ENCODE measurements at places on chromosomes 12 and 14. TPM values are rescaled to one million over a fixed set of nuclear protein-coding genes. Genes with fewer than 3 reads are reported as not detected.

PTGDR gene
- 0.38 TPM for total RNA-seq

FOXN4 gene
- not detected for total RNA-seq

PLEKHG7 gene
- not detected for total RNA-seq

MYO1A gene
- 1.1 TPM for total RNA-seq

DLGAP5 gene
- not detected for total RNA-seq

FIGNL2 gene
- 2.8 TPM for total RNA-seq

DNA sequence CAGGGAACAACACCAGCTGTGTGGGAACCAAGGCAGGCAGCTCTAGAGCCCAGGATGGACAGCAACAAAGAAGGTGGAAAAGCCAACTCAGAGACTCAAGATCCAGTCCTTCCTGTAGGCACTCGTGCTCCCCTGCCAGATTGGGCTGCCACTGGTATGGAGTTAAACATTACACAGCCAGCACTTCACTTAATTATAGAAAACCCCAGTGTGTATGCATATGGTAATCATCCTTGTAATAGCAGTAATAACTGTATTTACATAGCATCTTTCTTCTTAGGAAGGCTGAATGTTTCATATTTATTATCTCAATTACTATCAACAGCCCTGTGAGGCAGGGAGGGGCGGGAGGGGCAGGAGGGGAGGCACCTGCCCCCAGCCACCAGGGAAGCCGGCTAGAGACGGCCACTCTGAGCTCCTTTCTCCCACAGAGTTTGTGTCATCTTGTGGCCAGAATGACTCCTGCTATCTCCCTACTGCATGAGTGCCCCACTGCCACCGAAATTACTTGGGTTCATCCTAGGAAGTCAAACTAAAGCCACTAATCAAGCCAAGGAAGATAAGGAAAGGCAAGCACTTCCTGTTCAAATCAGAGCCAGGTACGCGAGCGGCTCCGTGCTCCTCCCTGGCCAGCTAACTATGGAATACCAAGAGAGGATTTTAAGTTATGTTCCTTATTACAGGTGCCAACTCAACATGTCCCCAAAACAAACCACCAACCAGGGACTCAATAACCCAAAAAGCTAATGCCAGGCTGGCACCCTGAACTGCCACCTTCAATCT is 15.7 kb upstream of the RAB35 start:
- H3K4me3 ChIP-seq, result no peak overlapping the region
- no peaks in the 10 kb centered on the region for H3K27me3 ChIP-seq
- DNase-seq, result no peak
- H3K36me3 ChIP-seq, result peaks cover 96% of the 10 kb centered on the region

GRCh38 chr14:24384169-24384568 is 14.6 kb upstream of the NYNRIN start:
- H3K36me3 ChIP-seq, result no peaks in the 10 kb centered on the region
- no peaks in the 10 kb centered on the region for H3K4me1 ChIP-seq
- H3K4me3 ChIP-seq, result no peak overlapping the region
- DNase-seq, result no peak

GRCh38 chr12:52195065-52195730 is 3.4 kb upstream of the KRT80 start:
- H3K36me3 ChIP-seq, result no peaks in the 10 kb centered on the region
- no peak overlapping the region for H3K4me3 ChIP-seq
- no peaks in the 10 kb centered on the region for H3K4me1 ChIP-seq

DNA sequence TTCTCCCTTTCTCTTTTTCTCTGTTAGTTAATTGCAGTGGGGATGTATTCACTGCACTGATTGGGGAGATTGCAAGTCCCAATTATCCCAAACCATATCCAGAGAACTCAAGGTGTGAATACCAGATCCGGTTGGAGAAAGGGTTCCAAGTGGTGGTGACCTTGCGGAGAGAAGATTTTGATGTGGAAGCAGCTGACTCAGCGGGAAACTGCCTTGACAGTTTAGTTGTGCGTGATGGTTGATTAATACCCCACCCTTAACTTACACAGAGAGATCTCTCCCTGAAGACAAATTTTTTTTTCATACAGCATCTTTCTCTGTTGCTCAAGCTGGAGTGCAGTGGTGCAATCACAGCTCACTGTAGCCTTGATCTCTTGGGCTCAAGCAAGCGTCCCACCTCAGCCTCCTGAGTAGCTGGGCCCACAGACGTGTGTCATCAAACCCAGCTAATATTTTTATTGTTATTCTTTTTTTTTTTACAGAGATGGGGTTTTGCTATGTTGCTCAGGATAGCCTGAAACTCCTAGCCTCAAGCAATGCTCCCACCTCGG is 4.6 kb downstream of the C1S start:
- no peak overlapping the region for H3K27ac ChIP-seq
- DNase-seq, result no peak
- peaks cover 5% of the 10 kb centered on the region for H3K27me3 ChIP-seq
- no peaks in the 10 kb centered on the region for H3K36me3 ChIP-seq

- DNase-seq, result no peak
- no peak overlapping the region for H3K4me3 ChIP-seq
- H3K4me1 ChIP-seq, result no peaks in the 10 kb centered on the region
Observed at GRCh38 chr12:130251236-130251780, 86.4 kb upstream of the PIWIL1 start.

GRCh38 chr12:59972905-59973304 is 377.1 kb downstream of the SLC16A7 start:
- no peaks in the 10 kb centered on the region for H3K4me1 ChIP-seq
- no peaks in the 10 kb centered on the region for H3K36me3 ChIP-seq
- no peak overlapping the region for H3K27ac ChIP-seq
- H3K27me3 ChIP-seq, result no peaks in the 10 kb centered on the region
- H3K4me3 ChIP-seq, result no peak overlapping the region

- no peak overlapping the region for H3K27ac ChIP-seq
- H3K4me1 ChIP-seq, result no peaks in the 10 kb centered on the region
- H3K27me3 ChIP-seq, result peaks cover 2% of the 10 kb centered on the region
- H3K4me3 ChIP-seq, result no peak overlapping the region
- no peak for DNase-seq
- no peaks in the 10 kb centered on the region for H3K36me3 ChIP-seq
Observed at GRCh38 chr12:99959549-99960170, 25.1 kb downstream of the ANKS1B start.

DNA sequence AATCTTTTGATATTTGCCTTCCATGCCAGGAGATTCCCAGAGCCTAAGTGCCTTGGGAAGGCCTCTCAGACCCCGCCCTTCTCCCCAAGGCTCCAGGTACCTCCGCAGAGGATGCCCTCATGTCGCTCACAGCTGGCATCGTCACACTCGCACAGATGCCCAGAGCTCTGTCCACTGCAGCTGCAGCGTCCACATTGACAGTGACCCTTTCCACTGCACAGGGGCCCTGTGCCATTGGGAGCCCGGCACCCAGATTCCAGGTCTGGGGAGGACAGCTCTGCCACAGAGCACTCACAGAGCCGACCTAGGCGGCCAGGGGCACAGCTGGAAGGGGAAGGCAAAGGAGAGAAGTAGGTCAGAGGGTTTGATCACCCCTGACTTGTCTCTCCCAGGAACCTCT is 12.3 kb upstream of the CSAD start:
- no peak overlapping the region for H3K4me3 ChIP-seq
- peak overlapping the region; percentile 79 for H3K27ac ChIP-seq
- H3K4me1 ChIP-seq, result peaks cover 26% of the 10 kb centered on the region
- no peaks in the 10 kb centered on the region for H3K27me3 ChIP-seq
- H3K36me3 ChIP-seq, result no peaks in the 10 kb centered on the region

GRCh38 chr14:21997300-21997699 is 323.7 kb upstream of the OR4E1 start:
- no peaks in the 10 kb centered on the region for H3K27me3 ChIP-seq
- peak overlapping the region; percentile 83 for H3K27ac ChIP-seq
- peak overlapping the region; percentile 83 for H3K4me3 ChIP-seq
- H3K4me1 ChIP-seq, result peaks cover 2% of the 10 kb centered on the region
- no peaks in the 10 kb centered on the region for H3K36me3 ChIP-seq

DNA sequence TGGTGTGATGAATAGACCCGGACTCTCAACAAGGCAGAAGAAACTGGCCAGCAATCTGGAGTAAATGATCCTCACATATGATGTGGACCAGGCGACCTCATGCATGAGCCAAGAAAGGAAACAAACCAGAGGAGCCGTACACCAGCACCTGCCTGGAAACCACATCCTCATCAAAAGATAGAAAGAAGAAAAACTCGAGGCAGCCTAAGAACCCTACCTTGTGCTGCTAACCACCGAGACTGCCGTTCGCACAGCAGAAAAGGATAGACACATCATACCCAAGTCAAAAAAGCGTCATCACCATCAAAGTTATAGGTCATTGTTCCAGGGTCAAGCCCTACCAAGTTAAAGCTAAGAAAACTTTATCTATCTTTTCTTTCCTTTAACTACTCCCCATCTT is 66.7 kb downstream of the RESF1 start:
- H3K4me1 ChIP-seq, result peaks cover 39% of the 10 kb centered on the region
- peak; percentile 4 for DNase-seq
- H3K27ac ChIP-seq, result peak overlapping the region; percentile 93
- H3K27me3 ChIP-seq, result no peaks in the 10 kb centered on the region
- H3K4me3 ChIP-seq, result peak overlapping the region; percentile 52
- H3K36me3 ChIP-seq, result peaks cover 4% of the 10 kb centered on the region

GRCh38 chr14:68241862-68242487 is 422.4 kb downstream of the RAD51B start:
- no peak overlapping the region for H3K4me3 ChIP-seq
- no peaks in the 10 kb centered on the region for H3K4me1 ChIP-seq
- DNase-seq, result no peak
- peak overlapping the region; percentile 34 for H3K27ac ChIP-seq

DNA sequence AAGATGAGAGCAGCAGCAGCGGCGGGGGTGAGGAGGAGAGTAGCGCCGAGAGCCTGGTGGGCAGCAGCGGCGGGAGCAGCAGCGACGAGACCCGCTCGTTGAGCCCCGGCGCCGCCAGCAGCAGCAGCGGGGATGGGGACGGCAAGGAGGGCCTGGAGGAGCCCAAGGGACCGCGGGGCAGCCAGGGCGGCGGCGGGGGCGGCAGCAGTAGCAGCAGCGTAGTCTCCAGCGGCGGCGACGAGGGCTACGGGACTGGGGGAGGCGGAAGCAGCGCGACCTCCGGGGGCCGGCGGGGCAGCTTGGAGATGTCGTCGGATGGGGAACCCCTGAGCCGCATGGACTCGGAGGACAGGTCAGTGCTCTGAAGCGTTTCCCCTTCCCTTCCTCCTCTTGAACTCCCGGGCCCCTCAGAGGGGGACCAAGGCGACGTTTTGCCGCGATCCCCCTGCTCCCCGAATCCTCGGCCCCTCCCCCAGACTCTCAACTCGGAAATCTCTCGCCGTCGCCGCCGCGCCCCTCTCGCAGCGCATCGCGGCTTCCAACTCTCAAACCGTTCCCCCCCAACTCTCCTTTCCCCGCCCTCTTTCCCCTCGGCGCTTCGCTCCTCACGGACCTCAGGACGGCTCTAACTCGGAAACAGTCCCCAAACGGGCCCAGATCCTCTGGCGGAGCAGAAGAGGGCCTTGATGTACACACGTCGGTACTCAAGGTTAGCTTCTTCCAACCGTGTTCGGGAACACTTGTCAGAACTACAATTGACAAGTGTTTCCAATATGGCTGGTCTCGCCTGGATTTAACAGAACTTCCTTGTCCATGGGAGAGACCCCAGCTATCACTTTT is 947 bp downstream of the AEBP2 start:
- peak; percentile 66 for DNase-seq
- H3K36me3 ChIP-seq, result peaks cover 26% of the 10 kb centered on the region
- peak overlapping the region; percentile 100 for H3K4me3 ChIP-seq
- peak overlapping the region; percentile 97 for H3K27ac ChIP-seq
- no peaks in the 10 kb centered on the region for H3K27me3 ChIP-seq

- H3K27ac ChIP-seq, result peak overlapping the region; percentile 27
- peaks cover 1% of the 10 kb centered on the region for H3K4me1 ChIP-seq
- H3K36me3 ChIP-seq, result no peaks in the 10 kb centered on the region
- DNase-seq, result no peak
- H3K27me3 ChIP-seq, result no peaks in the 10 kb centered on the region
Observed at GRCh38 chr14:60217713-60218112, 31.3 kb upstream of the PPM1A start.

DNA sequence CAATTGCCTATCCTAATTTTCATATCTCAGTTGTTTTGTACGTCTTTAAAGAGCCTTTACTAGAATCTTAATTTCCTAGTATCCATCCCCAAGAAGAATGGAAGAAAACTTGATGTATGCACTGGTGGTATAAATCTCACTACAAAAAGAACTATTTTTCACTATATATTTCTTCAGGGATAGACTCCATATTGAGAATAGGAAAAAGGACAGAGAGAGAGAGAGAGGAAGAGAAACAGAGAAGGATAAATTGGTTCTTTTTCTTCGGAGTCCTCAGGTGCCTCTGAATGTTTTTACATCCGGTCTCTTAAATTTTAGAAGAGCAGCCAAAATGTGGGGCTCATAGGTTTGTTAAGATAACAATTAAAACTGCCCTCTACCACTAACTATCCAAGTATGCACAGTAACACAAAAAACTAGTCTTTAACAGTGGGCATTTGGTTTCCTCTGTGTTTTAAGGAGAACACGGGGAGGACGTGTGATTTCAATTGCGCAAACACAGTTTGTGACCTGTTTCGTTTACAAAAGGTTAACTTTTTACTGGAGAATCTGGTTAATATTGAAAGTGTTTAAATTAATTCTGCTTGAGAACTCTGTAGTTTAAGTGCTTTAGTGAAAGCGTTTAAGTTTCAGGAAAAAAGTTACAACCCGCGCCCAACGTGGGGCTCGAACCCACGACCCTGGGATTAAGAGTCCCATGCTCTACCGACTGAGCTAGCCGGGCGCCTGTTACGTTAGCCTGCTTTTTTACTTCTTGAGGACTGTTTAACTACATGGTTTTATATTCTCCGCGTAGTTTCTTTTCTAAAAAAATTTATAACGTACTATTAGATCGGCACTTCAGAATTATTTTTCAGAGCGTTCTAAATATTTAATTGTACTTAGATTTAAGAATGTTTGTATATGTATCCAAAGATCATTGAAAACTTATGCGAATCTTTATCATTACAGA is 5.1 kb upstream of the PSMA3 start:
- peaks cover 2% of the 10 kb centered on the region for H3K36me3 ChIP-seq
- H3K4me1 ChIP-seq, result peaks cover 24% of the 10 kb centered on the region
- no peak overlapping the region for H3K27ac ChIP-seq
- H3K4me3 ChIP-seq, result no peak overlapping the region

- H3K36me3 ChIP-seq, result peaks cover 77% of the 10 kb centered on the region
- H3K27me3 ChIP-seq, result no peaks in the 10 kb centered on the region
- no peak for DNase-seq
Observed at GRCh38 chr12:14956024-14956891, 5.1 kb downstream of the ARHGDIB start.
